HT-29 (cell line): ENCODE measurements at places on chromosomes 2 and 18. TPM values are rescaled to one million over a fixed set of nuclear protein-coding genes. Genes with fewer than 3 reads are reported as not detected.

DNA sequence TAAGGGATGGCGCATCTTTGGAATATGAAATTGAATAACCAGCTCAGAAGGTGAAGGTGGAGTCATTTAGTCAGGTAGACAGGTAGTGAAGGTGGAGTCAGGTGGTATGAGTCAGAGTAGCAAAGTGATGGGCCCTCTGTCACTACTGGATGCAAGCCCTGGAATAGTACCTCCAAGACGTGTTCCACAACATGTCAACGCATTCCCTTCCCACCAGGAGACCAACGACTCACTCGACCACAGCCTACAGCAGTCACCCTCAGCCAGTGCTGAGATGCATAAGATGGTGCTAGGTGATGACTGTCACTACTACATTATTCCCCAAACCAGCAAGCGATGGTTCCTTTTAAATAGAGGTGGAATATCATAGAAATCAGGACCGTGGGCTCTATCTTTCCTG, 6.8 kb downstream of the CPLX4 start:
- no peak for DNase-seq

GRCh38 chr2:240820607-240821428, 799 bp upstream of the KIF1A start:
- no peak for DNase-seq

- no peak for DNase-seq
Measured at GRCh38 chr2:152415231-152415642, 80.3 kb downstream of the FMNL2 start.

The CNRIP1 gene
- total RNA-seq = not detected in 2 replicates

The TRABD2A gene
- total RNA-seq = 2.3 and 3.1 TPM in 2 replicates

The CNNM3 gene
- total RNA-seq = 21.2 and 24.9 TPM in 2 replicates

- no peak for DNase-seq
Measured at GRCh38 chr2:10964052-10964790, 52.5 kb downstream of the KCNF1 start.

- DNase-seq = peak; percentile 45
Measured at GRCh38 chr18:22214731-22215528, 45.5 kb downstream of the GATA6 start.

DNA sequence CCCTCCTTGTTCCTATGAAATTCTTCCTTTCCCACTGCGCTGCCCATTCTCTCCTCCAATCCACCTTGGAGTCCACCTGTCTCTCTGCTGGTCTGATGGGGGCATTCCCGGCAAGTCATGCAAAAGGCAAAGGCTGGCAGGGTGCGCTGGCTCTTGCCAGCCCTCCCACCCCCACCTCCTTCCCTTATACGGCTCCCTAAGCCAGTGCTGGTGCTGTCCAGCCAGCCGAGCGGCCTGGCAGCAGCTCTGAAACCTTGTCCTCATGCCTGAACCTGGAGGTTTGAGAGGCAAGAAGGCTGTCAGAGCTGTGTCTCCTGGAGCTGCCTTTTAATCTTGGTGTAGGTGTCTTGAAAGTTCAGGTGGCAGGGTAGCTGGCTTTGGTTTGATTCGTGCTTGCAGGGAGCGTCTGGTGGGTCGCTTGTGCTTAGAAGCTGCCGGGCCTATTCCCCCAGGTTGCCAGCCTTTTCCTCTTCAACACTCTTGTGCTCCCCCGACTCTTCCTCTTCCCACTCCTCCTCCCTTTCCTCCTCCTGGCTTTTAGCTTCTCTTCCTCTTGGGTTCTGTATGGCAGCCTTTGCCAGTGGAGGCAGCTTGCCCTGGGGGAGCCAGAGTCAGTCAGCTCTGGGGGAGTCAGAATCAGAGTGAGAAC, 748 bp downstream of the LIPG start:
- no peak for DNase-seq

- no peak for DNase-seq
Measured at GRCh38 chr2:108219688-108220087, 20.1 kb upstream of the SULT1C3 start.

DNA sequence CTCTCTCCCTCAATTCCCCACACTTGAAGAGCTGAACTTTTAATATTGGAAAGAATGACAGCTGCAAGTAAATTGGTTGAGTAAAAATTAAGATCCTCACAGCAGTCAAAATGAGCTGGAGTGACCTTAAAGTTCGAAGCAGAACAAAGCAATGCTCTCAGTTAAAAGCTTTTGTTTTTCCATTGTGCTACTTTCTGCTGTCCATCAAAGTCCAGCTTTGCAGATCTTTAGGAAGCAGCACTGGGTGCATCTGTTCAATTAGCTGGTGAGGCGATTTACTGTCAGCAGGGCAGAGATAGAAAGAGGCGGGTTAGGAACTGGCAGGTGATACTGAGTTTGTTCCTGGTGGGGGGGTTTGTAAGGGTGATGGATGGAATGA, 834.8 kb downstream of the CPS1 start:
- no peak for DNase-seq

The RIT2 gene
- not detected in 2 replicates for total RNA-seq

The POLR1A gene
- total RNA-seq = 21.0 and 23.8 TPM in 2 replicates

GRCh38 chr2:151849413-151850010, 21.3 kb upstream of the ARL5A start:
- peak; percentile 14 for DNase-seq

The TMEM18 gene
- 11.5 and 12.6 TPM in 2 replicates for total RNA-seq

The SP9 gene
- total RNA-seq = not detected in 2 replicates

The IL36A gene
- not detected in 2 replicates for total RNA-seq

DNA sequence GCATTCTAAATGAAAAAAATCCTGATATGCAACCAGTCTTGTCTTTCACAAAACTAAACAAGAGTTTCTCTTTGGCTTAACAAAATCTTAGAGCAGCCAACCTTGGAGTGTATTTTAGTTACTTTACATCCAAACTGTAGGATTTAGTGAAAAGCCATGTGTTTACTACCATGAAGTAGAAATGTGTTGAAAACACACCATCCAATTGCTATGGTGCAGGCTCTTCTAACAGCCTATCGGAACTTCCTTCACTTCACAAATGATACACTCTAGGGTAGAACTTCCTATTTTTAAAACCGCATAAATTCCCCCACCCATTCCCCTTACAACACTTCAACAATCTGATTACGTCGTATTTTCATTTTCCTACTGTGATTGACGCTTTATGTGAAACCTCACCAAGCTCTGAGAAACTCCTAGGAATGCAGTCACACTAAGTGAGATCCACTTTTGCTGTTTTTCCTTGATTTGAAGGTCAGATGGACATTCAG, 74.4 kb upstream of the MAP4K4 start:
- DNase-seq = no peak
